ENCODE measurements at places on chromosomes 16 and 17.

DNA sequence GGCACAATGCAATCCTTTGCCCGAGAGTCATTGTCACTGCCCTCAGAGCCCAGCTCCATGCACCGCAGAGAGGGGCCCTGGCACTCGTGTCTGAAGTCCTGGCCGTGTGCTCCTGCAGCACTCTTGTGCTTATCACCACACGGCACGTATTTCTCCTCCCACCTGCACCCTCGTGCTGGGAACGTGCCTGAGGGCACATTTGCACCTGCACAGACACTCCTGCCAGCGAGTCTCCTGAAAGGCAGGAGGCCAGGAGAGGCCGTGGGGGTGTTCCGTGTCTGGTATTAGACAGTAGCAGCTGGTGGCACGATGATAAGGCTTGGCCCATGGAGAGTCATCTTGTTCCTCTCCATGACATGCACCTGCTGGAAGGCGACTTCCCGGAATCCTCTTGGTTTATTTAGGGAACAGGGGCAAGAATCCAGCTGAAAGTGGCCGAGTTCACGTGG lies 3.4 kb upstream of the ACSF3 start:
- DNase-seq = no peak

- peak; percentile 35 for DNase-seq
Measured at GRCh38 chr17:38349097-38349730, 2.4 kb upstream of the SOCS7 start.

- no peak for DNase-seq
Measured at GRCh38 chr16:87926246-87927194, 9.8 kb downstream of the CA5A start.

- no peak for DNase-seq
Measured at GRCh38 chr16:82379551-82379950, 209.5 kb upstream of the MPHOSPH6 start.

DNA sequence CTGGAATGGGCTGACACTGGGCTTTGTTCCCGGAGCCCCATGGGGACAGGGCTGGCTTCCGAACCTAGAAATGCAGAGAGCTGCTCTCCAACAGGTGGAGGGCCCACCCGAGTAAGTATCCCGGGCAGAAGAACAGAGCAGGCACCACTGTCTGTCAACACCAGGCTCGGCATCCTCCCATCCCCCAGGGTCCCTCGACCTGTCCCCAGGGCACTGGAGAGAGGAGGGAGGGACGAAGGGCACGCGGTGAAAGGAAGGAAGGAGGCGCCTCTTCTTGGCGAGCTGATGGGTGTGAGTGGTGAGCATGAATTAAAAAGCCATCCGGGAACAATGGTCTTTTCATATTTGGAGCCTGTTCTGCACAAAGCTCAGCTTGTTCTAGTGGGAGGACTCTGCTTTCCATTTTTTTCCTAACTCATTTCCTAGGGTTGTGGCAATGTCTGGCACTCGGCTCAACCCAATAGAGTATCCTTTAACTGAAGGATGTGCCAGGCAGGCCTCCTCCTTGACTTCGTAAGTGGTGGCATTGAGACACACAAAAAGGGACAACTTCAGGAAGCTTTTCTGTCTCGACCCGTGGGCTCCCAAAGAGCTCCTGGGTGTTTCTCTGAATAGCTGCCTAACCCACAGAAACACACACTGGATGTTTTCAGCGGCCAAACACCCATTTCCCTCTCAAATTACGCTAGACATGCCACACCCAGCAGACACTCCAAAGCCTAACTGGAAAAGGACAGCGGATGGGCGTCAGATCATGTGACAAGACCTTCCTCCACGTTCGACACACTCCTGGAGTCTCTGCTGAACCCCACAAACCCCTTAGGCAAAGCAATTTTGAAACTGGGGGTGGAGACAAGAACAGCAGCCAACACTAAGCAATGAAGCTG lies 47.7 kb downstream of the ZFHX3 start:
- no peak for DNase-seq

DNA sequence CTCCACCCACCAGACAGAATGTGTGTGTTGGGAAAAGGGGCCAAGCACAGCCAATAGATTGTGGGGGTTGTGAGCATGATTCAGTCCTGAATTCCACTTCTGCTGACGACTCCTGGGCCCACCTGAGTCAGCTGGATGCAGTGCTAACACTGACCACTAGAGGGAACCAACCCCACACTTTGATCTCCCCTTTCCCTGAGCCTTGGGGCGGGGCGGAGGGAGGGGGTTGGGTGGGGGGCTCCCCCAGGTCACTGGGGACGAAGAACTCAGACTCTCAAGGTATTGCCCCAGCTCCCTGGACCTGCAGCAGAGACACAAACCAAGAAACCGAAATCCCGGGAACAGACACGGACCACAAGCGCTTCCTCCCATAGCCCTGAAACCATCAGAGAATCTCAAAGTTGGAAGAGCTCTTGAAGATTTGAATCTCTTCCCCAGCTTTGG lies 621 bp upstream of the CSHL1 start:
- no peak for DNase-seq

- no peak for DNase-seq
Measured at GRCh38 chr17:44850612-44851011, 2.9 kb downstream of the HIGD1B start.

DNA sequence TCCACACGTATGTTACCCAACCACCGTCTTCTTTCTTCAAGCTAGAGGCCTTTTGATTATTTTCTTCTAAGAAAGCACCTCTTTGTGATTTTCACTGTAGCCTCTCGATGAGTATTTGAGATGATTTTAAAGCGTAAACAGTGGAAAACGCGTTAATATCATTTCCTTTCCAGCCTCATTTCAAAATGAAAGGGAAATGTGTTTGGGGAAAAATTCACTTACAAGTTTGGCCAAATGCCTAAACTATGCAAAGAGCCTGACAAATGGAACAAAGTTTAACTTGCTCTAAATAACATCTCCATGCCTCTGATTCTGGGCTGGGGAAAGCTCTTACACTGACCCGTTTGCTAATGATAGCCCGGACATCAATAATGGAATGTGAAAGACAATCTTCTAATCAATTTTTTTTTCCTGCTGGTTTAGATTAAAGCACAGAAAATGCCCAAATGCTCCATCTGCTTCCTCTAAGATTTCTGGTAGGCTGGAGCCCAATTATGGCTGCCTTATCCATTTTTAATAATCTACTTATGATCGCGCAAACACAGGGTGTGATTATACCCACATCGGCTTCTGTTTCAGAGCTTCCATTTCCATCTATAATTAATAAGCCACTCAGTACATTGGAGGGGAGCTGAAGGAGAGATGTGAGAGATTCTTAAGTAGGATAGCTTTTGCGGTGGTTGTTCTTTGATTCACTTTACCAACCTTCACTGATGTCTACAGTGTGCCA lies 43.5 kb downstream of the HS3ST2 start:
- DNase-seq = no peak

- no peak for DNase-seq
Measured at GRCh38 chr17:78493450-78493849, 83.7 kb downstream of the DNAH17 start.

DNA sequence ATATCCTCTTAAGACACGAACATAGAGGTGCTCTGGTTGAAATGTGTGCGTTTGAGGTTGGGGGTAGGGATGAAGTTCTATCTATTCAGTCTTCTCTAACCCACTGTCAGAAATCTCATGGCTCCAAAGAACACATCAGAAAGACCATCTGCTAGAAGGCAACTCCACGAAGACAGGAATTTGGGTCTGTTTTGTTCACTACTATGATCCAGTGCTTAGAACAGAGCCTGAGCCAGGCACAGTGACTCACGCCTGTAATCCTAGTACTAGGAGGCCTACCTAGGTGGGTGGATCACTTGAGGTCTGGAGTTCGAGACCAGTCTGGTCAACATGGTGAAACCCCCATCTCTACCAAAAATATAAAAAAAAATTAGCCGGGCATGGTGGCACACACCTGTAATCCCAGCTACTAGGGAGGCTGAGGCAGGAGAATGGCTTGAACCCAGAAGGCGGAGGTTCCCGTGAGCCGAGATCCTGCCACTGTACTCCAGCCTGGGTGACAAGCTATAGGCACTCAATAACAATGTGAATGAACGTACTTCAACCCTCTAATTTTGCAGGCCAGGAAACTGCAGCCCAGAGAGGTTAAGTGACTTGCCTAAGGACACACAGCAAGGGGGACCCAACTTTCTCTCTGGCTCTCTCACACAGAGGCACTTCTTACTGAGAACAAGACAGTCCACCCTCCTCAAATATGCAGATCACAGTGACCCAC lies 2.3 kb downstream of the CASKIN2 start:
- no peak for DNase-seq

DNA sequence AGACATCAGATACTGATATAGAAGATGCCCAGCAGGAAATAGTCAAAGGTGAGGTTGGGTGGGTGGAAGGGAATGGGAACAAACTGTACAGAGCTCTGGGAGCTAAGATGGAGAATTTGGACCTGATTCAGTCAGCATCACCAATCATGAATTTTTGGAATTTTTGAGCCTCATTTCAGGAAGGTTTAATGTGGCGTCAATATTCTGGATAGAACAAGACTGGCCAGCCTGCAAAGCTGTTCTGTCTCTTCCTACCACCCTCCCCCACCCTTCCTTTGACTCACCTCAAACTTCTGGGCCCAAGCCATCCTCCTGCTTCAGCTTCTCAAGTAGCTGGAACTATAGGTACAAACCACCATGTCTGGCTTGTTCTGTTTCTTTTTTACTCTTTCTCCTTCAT lies 32.6 kb downstream of the CTCF start:
- no peak for DNase-seq

GRCh38 chr16:87855852-87856715 lies 13.2 kb downstream of the SLC7A5 start:
- no peak for DNase-seq

GRCh38 chr17:71032746-71033273 lies 863.5 kb downstream of the KCNJ2 start:
- DNase-seq = no peak

DNA sequence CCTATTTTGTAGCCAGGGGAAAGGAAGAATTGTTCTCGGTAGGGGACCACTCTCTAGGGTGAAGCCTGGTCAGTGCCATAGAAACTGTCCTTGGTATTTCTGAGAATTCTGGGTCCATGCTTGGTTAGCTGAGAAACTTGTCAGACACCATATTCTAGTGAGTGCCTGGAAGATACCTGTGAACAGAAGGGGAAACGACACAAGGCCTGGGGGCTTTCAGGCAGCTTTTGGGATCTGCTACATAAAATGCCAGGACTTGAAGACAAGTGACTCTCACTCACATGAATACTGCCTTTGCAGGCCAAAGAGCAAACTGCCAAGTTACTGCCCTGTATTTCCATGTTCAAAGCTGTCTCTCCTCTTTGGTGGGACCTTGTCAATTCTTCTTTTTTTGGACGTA lies 18.3 kb downstream of the ODF4 start:
- DNase-seq = no peak

GRCh38 chr16:27726621-27727261 lies 176.8 kb downstream of the KATNIP start:
- no peak for DNase-seq

- DNase-seq = no peak
Measured at GRCh38 chr16:2743007-2743810, 9.2 kb upstream of the SRRM2 start.

All from HS-27A (cell line).